HT-29 (cell line): ENCODE measurements at places on chromosomes 5 and 9.

DNA sequence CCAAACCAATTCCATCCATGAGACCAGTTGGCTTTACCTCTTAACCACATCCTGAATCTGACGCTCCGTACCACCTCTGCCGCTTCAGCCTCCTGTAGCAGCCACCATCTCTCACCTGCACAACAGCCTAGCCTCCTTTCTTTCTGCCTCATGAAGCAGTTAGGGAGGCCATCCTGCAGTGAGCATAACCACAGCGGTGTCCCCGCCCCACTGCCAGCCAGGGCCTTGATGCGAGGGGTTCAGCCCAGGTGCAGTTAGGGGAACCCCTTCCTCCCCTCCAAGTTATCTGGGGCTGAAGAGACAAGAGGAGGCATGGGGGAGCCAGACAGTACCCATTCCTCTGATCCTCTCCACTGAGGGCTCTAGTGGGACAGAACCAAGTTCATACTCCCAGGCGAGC, 167.0 kb downstream of the C5orf15 start:
- no peak for DNase-seq

DNA sequence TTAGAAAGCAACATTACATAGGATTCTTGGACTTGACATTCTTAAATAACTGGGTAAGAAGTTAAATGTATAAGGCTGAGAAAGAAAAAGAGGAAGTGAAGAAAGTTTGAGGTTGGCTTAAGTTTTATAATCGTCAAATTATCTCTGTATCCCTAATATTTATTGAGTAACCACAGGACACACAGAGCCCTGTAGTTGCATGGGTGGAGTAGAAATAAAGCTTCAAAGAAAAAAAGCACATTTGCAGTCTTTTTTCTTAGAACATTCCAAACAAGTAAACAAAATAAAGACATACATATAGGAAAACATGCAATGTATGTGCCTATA, 137.0 kb downstream of the CCDC192 start:
- peak; percentile 47 for DNase-seq

DNA sequence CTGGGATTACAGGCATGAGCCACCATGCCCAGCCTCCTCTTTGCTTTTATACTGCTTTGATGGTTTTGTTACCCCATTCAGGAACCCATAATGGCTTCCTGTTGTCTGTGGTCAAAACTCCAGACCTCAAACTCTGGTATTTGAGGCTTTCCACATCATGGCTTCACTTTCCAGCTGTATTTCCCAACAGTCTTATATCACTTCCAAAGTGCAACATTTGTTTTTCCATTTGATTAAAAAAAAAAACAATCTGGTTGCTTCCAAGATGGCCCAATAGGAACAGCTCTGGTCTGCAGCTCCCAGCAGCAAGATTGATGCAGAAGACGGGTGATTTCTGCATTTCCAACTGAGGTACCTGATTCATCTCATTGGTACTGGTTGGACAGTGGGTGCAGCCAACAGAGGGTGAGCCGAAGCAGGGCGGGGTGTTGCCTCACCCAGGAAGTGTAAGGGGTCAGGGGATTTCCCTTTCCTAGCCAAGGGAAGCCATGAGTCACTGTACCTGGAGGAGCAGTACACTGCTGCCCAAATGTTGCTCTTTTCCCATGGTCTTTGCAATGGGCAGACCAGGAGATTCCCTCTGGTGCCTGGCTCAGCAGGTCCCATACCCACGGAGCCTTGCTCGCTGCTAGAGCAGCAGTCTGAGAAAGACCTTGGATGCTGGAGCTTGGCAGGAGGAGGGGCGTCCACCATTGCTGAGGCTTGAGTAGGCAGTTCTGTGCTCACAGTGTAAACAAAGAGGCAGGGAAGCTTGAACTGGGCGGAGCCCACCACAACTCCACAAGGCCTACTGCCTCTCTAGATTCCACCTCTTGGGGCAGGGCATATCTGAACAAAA, 458.4 kb downstream of the KDM4C start:
- peak; percentile 16 for DNase-seq

- no peak for DNase-seq
These were observed 96.5 kb upstream of the PHYKPL start for GRCh38 chr5:178328826-178329730.

- DNase-seq, result no peak
These were observed 40.0 kb downstream of the GAS1 start for GRCh38 chr9:86907346-86907745.

GRCh38 chr9:92745881-92746280, 18.8 kb downstream of the BICD2 start:
- DNase-seq, result no peak

DNA sequence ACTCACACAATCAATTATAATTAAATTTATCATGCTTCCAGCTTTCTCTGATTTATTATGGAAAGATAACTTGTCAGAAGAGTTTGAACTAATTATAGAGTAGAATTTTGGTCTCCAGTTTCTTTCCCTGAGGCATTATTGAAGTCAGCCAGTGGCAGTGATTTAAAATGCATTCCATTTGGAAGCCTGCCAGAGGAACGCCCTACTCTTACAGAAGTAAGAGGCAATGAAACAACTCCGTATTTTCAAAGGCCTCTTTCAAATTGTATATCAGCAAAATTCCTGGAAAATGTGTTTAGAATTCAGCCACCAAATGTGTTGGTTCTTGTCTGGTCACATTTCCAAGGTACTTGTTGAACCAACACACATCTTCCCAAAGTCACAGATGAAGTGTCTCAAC, 640.9 kb downstream of the SEMA5A start:
- no peak for DNase-seq

DNA sequence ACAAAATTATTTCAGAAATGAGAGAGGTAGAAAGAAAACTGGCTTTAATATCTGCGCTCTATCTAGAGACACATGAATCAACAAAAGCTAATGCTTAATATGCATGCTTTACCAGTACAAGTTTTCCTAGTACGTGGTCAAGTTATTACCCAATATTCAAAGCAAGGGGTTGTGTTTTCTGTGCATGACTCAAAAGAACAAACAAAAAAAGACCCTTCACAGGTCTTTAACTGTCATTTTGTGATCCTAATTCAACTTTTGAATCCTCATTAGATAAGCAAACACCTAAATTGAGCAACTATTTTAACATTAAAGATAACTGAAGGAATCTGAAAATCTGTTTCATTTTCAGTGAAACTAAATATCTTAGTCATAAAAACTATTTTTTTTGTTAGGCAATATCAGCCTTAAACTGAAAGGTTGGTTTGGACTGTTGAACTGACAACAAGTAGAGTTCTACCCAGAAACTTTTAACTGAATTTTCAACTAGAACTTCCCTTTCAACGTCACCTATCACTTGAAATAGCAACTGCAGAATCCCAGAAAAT, 12.5 kb downstream of the ST8SIA4 start:
- no peak for DNase-seq

DNA sequence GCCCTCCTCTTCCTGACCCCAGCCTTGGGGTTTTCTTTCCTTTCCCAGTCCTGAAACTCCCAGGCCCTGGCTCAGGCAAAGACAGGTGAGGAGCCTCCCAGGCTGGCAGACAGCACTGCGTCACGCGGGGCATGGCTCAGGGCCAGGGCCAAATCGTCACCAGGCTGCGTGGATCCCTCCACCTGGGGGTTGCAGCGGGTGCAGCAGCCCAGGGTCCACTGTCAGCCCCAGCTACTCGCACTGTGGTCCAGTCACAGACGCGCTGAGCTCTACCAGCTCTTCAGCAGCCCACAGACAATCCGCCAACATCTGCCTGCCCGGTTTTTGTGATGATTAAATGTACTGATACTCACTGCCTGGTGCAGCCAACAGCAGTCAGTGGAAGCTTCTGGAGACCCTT, 12.1 kb downstream of the FAM78A start:
- no peak for DNase-seq

DNA sequence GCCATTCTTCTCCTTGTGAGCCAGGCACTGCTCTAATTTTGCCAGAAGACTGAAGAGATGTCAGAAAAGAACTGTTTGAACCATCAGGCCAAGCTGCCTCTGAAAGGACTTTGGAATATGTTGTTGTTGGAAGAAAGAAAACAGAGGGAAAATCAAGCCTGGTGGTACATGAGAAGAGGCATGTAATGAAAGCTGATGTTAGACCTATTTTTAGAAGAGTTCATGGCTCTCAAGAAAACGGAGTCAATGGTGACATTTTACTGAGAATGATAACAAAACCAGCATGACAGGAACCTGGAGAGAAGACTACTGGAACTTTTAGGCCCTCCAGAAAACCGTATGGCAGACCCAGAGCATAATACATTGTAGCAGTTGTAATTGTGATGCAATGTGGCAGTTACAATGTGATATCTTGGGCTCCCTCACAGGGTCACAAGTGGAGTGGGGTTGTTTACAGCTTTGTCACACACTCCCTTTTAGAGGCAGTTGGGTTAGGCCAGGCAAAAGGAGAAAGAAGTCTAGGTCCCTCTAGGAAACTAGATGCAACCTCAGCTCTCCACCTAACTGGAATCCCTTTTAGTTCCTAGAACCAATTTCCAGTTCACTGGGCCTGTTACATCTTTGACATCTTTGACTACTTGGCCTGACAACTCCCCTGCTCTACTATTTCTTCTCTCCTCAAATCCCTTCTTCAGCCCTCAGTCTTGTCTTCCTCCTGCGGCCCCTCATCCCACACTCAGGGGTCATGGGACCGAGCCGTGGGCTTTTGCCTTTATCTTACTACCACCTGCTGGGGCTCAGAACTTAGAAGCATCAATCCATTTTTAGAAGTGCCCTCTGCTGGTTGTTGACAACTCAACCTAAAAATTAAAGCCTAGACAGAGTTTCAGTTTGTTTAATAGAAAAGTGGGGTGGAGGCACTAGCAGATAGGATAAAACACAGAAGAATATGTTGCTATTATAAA, 61.2 kb upstream of the JAK2 start:
- DNase-seq, result peak; percentile 83

DNA sequence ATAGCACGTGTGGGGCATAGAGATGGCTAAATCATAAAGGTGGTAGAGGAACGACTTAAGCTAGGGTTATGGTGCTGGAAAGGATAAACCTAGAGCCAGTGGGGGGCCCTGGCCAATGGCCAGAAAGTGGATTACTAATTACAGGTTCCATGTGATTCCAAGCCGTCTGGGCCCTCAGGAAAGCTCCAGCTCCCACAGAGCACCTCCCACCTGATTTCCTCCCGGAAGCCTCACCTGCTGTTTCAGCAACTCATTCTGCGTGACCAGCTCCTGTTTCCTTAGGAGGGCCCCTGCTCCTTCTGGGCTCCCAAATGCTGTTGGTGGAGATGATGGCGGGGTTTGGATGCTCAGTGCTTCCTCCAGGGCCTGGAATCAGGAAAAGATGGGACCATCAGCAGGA, 16.2 kb downstream of the GPX3 start:
- DNase-seq, result no peak

GRCh38 chr9:121607434-121608167, 43.8 kb upstream of the DAB2IP start:
- no peak for DNase-seq

DNA sequence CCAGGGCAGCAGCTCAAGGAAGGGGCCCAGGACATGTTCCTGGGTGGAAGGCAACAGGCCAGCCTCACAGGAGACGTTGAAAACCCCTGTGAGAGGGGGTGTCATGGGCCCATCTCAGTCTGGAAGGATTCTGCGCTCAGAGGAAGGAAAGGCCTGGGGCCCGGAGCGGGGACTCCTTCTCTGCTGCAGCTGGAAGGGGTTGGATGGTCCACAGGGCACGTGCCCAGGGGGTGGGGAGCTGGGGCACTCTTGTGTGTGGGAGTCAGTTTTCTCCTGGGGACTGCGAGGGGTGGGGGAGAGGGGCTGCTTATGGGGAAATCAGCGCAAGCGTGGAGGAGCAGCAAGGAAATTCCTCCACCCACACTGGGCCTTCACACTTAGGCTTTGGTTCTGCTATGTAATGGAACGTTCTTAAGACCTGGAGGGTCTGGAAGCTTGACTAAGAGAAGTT, 2.9 kb upstream of the LPCAT1 start:
- no peak for DNase-seq

GRCh38 chr5:53017383-53017782, 28.2 kb downstream of the ITGA2 start:
- DNase-seq, result no peak

DNA sequence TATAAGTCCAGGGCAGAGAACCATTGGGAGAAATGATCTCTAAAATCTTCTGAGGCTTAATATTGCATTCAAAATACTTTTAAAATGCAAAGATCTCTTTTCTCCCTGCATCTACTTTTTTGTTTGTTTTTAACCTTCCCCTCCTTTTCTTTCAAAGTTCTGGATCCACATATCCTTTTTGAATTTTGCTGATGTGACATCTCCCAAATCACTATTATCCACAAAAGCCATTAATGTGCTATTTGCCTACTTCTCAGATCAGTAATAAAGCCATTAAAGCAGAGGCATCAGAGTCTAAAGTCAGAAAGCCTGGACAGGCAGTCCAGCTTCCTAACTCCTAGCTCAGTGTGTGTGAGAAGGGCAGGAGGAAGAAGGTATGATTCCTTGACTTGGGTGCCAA, 114.2 kb downstream of the EBF1 start:
- DNase-seq, result no peak

GRCh38 chr5:60243713-60244112, 350.2 kb upstream of the PDE4D start:
- no peak for DNase-seq

GRCh38 chr5:65102976-65103711, 334.4 kb downstream of the CWC27 start:
- peak; percentile 78 for DNase-seq

DNA sequence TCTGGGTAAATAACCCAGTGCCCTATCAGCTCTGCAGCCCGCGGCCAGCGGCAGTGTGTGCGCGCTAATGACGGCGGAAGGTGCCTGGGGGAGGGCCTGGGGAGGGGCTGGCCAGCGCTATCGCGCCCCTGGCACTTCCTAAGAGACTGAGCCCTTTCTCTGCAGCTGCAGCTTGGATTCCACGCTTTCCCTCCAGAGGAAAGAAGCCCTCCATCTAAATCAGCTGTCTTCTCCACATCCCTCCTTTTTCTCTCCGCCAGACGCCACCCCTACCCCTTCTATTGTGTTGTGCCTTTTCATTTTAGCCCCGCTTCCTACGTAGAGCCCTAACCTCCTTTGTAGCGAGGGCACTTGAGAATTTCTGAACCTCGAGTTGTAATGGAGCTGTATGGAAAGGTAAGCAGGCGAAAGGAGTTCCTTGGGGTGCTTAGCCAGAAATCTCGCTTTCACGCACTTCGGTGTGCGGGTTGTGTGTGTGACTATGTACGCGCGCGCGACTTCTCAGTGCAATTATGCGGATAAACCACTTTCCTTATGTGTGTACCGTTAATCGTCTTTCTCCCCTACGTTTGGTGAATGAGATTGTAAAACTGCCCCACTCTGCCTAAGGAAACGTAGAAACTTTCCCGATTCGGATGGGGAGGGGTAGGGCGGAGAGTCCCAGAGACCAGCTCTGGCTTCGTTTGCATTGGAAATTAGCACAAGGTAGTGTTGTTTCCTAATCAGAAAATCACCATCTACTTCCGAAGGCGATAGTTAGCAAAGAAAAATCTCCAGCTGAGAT, 664 bp upstream of the RAB3C start:
- DNase-seq, result no peak

GRCh38 chr9:109716631-109717030, 63.4 kb upstream of the PALM2AKAP2 start:
- no peak for DNase-seq

DNA sequence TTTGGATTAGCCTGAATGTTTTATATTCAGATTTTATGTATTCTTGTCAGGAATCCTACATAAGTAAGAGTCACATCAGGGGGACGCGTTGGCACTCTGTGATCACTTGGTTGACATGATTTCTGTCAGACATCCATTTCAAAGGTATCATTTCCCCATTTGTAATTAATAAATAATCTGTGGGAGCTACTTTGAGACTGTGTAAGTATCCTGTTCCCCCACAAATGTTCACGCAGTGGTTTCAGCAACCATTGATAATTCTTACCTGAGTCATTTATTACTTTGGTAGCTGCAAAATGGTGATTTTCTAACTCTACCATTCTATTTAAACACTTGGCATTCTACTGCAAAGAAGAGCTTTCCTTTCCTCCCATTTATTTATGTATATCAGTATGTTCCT, 56.9 kb upstream of the TBC1D2 start:
- DNase-seq, result no peak
